SHP77 treated with DMSO at 0.1 percent for 48 hours (cell line): ENCODE measurements at places on chromosomes 5 and 9.
A peak's percentile ranks its signal among the peaks of the same experiment; 100 is the strongest.

DNA sequence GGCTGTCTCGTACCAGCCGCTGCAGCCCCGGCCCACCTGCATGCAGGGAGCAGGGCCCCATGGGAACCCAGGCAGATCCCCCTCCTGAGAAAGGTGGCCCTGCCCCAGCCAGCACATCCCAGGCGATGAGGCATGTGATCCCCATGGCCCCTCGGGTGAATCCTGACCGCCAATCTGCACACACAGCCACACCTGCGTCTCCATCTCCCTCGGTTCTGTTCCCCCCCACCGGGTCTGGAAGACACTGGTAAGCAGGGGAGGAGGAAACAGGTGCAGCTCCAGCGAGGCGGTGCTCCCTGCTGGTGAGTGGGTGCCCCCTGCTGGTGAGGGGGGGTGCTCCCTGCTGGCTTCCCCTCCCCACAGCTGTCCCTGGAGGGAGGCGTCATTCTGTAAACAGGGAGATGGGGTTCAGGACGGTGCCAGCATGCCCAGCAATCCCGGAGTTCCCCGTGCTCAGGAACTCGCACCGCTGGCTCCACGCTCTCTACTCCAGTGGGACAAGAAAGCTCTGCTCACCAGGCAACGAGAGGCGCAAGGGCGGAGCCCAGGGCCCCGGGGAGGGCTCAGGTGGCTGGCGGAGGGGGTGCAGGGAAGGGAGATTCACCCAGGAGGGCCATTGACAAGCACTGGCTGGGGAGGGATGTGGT lies 28.4 kb upstream of the SLC12A7 start:
- DNase-seq = peak; percentile 43

DNA sequence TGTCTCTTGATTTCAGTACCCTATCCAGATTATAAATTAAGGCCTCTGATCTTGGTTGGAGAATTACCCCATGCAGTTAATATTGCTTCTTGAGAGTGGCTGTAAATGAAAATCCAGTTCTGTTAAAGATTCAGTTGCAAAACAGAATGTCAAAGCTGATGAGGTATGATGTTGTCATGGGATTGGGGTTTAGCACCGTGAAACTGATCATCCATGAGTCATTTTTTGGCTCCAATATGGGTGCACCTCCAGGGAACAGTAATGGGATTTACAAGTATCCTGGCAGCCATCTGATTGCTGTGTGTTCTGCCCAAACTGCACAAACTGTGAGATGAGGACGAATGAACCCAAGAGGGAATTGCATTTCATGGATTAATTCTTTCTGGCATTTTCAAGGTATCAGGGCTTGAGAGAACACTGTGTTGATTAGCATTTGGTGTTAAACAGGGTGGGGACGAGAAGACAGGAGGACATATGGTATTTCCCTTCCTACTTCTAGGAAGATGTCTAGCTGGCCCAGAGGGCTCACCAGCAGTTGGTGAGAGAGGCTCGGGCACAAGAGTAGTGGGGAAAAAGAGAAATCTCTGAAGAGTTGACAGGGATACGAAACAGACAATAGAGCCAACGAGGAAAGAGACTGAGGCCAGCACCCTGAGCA lies 214.7 kb downstream of the GAS1 start:
- no peak for DNase-seq

- DNase-seq = peak; percentile 30
These were observed 12.7 kb downstream of the MEF2C start for GRCh38 chr5:88870285-88870684.

- DNase-seq = no peak
These were observed 3.9 kb upstream of the HK3 start for GRCh38 chr5:176902911-176903664.

- DNase-seq = peak; percentile 10
These were observed 2.1 kb upstream of the MLLT3 start for GRCh38 chr9:20624201-20625002.

DNA sequence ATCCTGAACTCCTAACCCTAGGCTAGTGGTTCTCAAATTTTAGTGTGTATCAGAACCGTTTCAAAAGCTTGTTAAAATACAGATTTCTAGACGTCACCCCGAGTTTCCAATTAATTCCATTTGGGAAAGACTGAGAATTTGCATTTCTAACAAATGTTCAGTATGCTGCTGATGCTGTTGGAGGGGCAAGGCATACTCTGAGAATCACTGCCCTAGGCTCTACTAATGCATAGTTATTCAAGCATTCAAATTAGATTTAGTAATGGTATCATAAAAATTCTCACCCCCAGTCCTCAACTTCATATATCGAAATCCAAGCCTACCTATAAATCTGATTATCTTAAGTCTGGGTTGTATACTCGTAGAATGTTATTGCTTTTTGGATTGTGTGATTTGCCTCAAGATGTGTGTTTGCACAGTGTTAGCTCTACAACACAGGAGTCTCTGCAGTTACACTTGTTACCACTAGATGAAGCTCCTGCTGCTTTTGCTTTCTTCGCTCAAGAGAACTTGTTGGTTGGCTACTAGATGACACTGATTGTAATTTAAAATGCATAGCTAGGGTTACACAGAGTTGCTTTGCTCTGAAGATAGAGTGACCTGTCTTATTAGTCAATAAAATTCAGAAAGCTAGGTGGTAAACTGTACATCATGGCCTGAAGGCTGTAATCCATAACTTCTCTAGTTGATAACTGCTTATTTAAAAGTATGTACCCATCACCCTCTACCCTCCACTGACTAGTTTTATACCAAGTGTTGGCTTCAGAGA lies 7.5 kb upstream of the ERAP2 start:
- peak; percentile 42 for DNase-seq

DNA sequence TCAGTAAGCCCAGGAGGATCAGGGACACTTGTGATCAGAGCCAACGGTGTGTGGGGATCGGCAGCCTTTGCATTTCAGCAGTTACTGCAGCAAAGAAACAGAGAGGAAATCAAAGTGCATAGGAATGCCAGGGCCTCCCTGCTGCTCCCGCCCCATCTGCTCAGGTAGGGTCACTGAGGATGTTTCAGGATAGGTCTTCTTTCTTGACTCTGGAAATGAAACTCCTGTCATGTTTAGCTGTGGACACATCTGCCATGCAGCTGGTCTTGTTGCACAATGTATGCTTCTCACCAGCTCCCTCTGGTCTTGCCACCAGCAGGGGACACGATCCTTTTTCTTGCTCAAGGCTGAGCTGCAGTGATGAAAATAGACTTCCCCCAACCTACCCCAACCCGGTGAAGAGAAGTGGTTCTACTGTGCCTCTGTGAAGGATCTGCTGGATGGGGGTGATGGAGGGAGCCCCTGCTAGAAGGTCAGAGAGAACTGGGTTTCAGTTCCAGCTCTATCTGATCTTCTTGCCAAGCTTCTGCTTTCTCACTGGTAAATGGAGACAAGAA lies 185.2 kb upstream of the KLF4 start:
- no peak for DNase-seq

DNA sequence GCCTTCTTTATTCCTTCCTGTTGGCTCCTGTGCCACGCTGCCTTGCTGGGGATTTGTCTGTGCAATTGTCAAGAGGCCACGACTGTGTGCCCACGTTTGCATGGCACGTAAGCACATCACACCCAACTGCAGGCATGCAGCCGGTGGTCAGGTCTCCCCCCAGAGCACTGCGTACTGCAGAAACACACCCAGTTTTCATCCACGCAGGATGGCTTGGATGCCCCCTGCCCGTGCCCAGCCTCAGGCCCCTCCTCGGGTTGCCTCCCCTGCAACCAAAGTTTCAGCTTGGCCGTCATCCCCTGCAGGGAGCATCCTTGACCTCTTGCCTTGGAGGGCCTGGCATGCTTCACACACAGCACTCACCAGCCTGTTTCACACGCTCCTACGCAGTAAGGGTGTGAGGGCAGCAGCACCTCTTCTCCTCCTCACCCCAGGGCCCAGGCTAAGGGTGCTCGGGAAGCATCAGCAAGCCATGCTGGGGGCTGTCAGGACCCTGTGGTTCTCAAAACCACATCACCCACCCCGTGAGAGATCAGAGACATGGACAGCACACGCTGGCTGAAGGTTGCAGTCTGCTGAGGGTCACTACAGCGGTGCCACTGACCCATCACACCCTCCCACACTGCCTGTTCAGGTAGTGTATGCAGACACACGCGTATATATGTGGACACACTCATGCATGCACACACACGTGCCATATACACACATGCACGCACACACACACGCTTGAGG lies 3.1 kb downstream of the MRPL36 start:
- no peak for DNase-seq

GRCh38 chr5:157327771-157328170 lies 61.8 kb downstream of the CYFIP2 start:
- no peak for DNase-seq

GRCh38 chr9:135902655-135903357 lies 4.5 kb downstream of the CAMSAP1 start:
- no peak for DNase-seq

- DNase-seq = no peak
These were observed 23.2 kb downstream of the MAP3K1 start for GRCh38 chr5:56838409-56839039.

GRCh38 chr5:147611483-147611882 lies 101.6 kb upstream of the DPYSL3 start:
- DNase-seq = no peak

- DNase-seq = no peak
These were observed 262.6 kb upstream of the MAP3K1 start for GRCh38 chr5:56552612-56553268.

GRCh38 chr5:160262151-160263074 lies 33.1 kb downstream of the FABP6 start:
- DNase-seq = peak; percentile 12

GRCh38 chr5:137292461-137293027 lies 206.6 kb downstream of the SPOCK1 start:
- peak; percentile 54 for DNase-seq

DNA sequence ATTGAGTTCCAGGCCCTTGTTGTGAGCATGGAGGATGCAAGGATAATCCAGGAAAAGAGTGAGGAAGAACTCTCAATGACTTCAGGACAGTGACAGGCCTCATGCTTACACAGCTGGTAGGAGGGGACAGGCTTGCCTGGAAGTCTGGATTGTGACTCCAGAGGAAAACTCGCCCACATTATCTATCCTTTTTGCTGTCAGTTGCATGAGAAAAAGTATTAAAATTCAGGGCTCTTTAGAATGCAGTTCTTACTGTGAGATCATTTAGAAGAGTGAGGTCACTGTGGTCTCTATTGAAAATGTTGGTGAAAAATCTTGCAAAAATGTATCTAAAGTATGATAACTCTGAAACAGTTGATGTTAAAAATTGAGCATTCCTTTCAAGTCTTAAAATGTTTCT lies 30.5 kb downstream of the NTRK2 start:
- DNase-seq = no peak

- no peak for DNase-seq
These were observed 547.6 kb upstream of the WWC1 start for GRCh38 chr5:167743695-167744464.

GRCh38 chr9:90773617-90774016 lies 28.0 kb upstream of the SYK start:
- DNase-seq = no peak

- DNase-seq = no peak
These were observed 33.2 kb downstream of the SLC31A2 start for GRCh38 chr9:113183956-113184488.

DNA sequence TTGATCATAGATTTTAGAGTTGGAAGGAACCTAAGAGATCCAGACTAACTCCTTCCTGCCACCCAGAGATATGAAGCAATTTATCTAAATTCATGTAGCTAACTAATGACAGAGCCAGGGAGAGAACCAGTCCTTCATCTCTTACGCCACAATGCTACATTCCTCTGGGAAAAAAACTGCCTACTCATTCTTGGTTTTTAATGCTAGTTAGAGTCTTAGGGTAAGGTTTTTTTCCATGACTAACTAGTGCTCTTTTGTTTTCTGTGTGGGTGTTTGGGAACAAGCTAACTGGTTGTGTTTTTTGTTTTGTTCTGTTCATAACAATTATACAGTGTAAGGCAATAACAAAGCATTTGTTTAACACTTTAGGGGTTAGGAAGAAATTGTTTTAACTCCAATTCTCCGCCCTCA lies 52.4 kb downstream of the SLC44A1 start:
- DNase-seq = no peak

DNA sequence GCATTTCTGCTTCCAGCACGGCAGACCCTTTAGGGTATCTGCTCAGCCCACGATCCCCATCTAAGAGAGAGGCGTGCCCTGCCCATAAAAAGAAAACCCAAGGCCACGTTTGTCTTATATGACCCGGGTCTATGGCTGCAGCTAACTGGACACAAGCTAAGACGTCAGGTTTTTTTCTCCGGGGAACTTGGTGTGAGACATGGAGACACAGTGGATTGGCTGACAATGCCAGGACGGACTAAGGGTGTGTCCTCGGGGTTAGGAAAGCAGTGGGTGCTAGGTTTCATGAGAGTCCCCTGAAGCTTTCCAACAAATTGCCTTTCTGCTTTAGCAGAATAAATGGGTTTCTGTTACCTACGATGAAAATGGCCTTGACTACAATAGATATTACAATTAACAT lies 7.1 kb upstream of the FBP2 start:
- no peak for DNase-seq

GRCh38 chr9:131045300-131046092 lies 36.5 kb downstream of the LAMC3 start:
- DNase-seq = no peak

DNA sequence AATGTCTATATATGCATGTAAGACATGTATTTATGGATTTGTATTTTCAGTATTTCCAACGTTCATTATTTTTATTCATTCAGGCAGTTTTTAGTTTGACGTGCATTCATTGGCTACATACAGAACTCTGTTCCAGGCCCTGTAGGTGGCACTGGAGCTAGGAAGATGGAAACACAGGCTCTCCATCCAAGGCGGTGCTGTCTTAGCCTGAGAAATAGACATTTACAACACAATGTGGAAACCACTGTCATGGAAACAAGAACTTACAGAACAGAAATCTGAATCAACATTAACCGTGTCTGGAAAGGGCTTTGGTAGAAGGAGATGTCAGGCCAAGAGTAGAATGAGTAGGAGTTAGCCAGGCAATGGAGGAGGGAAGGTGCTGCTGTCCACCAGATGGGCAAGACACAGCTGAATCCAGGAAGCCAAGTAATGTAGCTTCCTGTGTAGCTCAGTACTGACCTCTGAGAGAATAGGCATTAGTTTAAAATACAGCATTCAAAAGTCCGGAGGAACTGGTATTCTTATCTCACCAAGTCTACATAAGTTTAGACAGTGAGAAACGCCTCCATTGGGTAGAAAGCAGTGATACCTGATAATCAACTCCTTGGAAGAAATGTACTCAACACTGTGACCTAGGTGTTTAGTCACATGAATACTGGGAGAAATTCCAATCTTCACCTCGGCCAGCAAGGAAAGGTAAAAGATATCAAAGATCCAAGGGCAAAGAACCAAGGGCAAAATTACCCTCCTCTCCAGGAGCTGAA lies 388.6 kb upstream of the CDH6 start:
- DNase-seq = no peak

DNA sequence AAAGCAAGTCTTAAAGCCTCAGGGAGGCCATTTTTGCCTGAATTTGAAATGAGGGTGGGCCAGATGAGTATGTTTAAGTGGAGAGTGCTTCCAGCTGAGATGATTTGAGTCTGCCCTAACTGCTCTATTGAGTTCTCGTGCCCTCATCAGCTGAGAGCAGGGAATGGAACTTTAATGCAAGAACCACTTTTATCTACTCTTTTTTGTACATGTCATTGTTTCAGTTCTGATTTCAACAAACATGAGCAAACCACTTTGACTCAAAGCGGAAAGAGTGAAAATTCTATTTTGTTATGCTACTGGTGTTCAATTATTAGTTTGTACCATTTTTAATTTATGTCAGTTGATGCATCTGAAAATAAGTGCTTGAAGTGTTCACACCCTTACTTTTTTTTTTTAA lies 35.8 kb downstream of the DCAF10 start:
- DNase-seq = no peak
